ENCODE measurements at places on chromosomes 2 and 18. TPM values are rescaled to one million over a fixed set of nuclear protein-coding genes. Genes with fewer than 3 reads are reported as not detected.

TGFA gene
- total RNA-seq, result 52.2 TPM

ALPP gene
- total RNA-seq, result not detected

WNT6 gene
- not detected for total RNA-seq

MARCO gene
- not detected for total RNA-seq

SERPINB4 gene
- not detected for total RNA-seq

HOXD8 gene
- 12.6 TPM for total RNA-seq

APOB gene
- total RNA-seq, result under 0.01 TPM

KDSR gene
- 9.6 TPM for total RNA-seq

PXDN gene
- total RNA-seq, result 415 TPM

PRSS56 gene
- total RNA-seq, result not detected

FEV gene
- not detected for total RNA-seq

SPP2 gene
- not detected for total RNA-seq

UPP2 gene
- total RNA-seq, result not detected

NXPH2 gene
- not detected for total RNA-seq

SLC23A3 gene
- total RNA-seq, result 0.81 TPM

EDAR gene
- total RNA-seq, result not detected

LYPD6 gene
- 15.9 TPM for total RNA-seq

G6PC2 gene
- total RNA-seq, result not detected

GPR155 gene
- 2.8 TPM for total RNA-seq

PPP1R1C gene
- total RNA-seq, result 0.25 TPM

STK25 gene
- total RNA-seq, result 519 TPM

MERTK gene
- total RNA-seq, result 11.2 TPM

TDRD15 gene
- not detected for total RNA-seq

MC4R gene
- not detected for total RNA-seq

SCN2A gene
- total RNA-seq, result under 0.01 TPM

NOSTRIN gene
- 6.1 TPM for total RNA-seq

SMIM21 gene
- not detected for total RNA-seq

KYNU gene
- 1.1 TPM for total RNA-seq

PLA2R1 gene
- 37.4 TPM for total RNA-seq

CDH2 gene
- 4.7 TPM for total RNA-seq

TUBA4B gene
- total RNA-seq, result not detected

KCNK3 gene
- total RNA-seq, result not detected

DPYSL5 gene
- not detected for total RNA-seq

KLHL41 gene
- 0.13 TPM for total RNA-seq

ITGA4 gene
- total RNA-seq, result 1.9 TPM

DAW1 gene
- total RNA-seq, result not detected

CNRIP1 gene
- total RNA-seq, result 42.7 TPM

FN1 gene
- 3,127 TPM for total RNA-seq

CKAP2L gene
- 4.5 TPM for total RNA-seq

ADI1 gene
- total RNA-seq, result 34.2 TPM

AQP12A gene
- total RNA-seq, result not detected

RNPEPL1 gene
- 49.9 TPM for total RNA-seq

GPR45 gene
- not detected for total RNA-seq

RAB6C gene
- not detected for total RNA-seq

PAPOLG gene
- 14.5 TPM for total RNA-seq

ABCG5 gene
- total RNA-seq, result not detected

CREG2 gene
- 0.65 TPM for total RNA-seq

TUBA3E gene
- not detected for total RNA-seq

REG1B gene
- total RNA-seq, result not detected

ACSL3 gene
- 101 TPM for total RNA-seq

All from bladder microvascular endothelial cell (primary cell).